ENCODE measurements at places on chromosomes 3 and 15. TPM values are rescaled to one million over a fixed set of nuclear protein-coding genes. Genes with fewer than 3 reads are reported as not detected.

DNA sequence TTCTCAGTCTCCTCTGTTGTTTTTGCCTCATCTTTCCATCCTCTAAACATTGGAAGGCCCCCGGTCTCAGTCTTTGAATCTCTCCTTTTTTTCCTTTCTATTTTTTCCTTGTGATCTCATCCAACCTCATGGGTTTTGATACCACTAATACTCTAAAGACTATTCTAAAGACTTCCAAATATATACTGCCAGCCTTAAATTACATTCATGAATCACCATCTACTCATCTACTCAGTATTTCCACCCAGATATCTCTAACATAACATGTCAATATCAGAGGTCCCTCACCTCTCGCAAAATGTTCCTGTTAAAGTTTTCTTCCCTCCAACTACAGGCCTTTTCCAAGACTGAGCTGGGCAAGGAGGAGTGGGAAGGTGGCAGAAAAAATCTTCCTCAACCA, 282.5 kb upstream of the TTC14 start:
- no peak overlapping the region for H3K27ac ChIP-seq
- H3K4me1 ChIP-seq = no peaks in the 10 kb centered on the region
- no peaks in the 10 kb centered on the region for H3K36me3 ChIP-seq
- H3K27me3 ChIP-seq = no peaks in the 10 kb centered on the region

- H3K4me1 ChIP-seq = peaks cover 6% of the 10 kb centered on the region
- no peak for DNase-seq
- H3K4me3 ChIP-seq = no peak overlapping the region
- H3K27ac ChIP-seq = no peak overlapping the region
- H3K27me3 ChIP-seq = no peaks in the 10 kb centered on the region
These were observed 6.2 kb upstream of the CCNL1 start for GRCh38 chr3:157166115-157166514.

- H3K36me3 ChIP-seq = no peaks in the 10 kb centered on the region
- no peak overlapping the region for H3K27ac ChIP-seq
- H3K27me3 ChIP-seq = no peaks in the 10 kb centered on the region
- H3K4me1 ChIP-seq = peaks cover 20% of the 10 kb centered on the region
- no peak overlapping the region for H3K4me3 ChIP-seq
These were observed 106.5 kb downstream of the ASB7 start for GRCh38 chr15:100708916-100709315.

GRCh38 chr15:29688506-29689286, 133.6 kb downstream of the TJP1 start:
- H3K27ac ChIP-seq = no peak overlapping the region
- no peaks in the 10 kb centered on the region for H3K4me1 ChIP-seq
- H3K4me3 ChIP-seq = no peak overlapping the region
- H3K27me3 ChIP-seq = no peaks in the 10 kb centered on the region

GRCh38 chr15:99409097-99409473, 156.7 kb upstream of the MEF2A start:
- peak overlapping the region; percentile 42 for H3K27ac ChIP-seq
- H3K27me3 ChIP-seq = no peaks in the 10 kb centered on the region
- DNase-seq = peak; percentile 86
- H3K36me3 ChIP-seq = no peaks in the 10 kb centered on the region
- H3K4me1 ChIP-seq = peaks cover 22% of the 10 kb centered on the region

DNA sequence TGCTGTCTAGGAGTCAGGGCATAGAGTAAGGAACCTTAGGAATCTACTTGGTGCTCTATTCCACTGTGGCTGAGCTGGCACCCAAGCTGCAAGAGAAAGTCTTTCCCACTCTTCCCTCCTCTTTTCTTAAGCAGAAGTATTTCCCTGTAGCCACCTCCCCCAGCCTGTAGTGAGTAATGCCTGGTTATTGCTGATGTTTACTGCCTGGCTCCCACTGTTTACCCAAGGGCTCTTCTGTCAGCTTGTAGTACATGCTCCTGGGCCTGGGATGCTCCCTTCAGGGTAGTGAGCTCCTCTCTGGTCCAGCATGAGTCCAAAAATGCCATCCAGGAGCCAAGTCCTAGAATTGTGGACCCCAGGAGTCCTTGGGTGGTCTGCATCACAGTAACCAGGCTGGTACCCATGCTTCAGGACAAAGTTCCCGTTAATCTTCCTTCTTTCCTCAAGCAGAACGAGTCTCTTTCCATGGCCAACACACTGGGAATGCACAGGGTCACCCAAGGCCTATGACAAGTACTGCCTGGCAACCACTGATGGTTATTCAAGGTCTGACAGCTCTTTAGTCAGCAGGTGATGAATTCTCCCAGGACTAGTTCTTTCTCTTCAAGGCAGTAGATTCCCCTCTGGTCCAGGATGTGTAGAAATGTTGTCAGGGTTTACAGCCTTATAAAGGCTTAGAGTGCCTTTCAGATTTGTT, 17.6 kb downstream of the GALK2 start:
- H3K4me1 ChIP-seq = peaks cover 9% of the 10 kb centered on the region
- H3K36me3 ChIP-seq = no peaks in the 10 kb centered on the region
- H3K27me3 ChIP-seq = no peaks in the 10 kb centered on the region

DNA sequence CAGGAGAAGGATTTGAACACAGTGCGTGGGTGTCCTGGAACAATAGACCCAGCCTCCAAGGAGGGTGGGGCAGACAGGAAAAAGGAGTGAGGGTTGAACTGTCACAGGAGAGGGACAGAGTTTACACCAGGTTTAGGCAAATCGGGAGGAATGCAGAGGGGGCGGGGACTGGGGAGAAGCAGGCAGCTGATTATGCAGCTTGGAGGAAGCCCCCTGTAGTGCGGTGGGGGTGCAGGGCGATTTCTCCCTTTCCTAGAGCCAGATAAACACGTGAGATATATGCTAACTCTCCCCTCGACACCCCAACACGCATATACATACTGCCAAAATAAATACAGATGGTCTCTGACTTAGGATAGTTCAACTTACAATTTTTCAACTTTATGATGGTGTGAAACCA, 108.6 kb upstream of the PRR20G start:
- no peaks in the 10 kb centered on the region for H3K36me3 ChIP-seq
- H3K4me1 ChIP-seq = no peaks in the 10 kb centered on the region
- no peak overlapping the region for H3K4me3 ChIP-seq

DNA sequence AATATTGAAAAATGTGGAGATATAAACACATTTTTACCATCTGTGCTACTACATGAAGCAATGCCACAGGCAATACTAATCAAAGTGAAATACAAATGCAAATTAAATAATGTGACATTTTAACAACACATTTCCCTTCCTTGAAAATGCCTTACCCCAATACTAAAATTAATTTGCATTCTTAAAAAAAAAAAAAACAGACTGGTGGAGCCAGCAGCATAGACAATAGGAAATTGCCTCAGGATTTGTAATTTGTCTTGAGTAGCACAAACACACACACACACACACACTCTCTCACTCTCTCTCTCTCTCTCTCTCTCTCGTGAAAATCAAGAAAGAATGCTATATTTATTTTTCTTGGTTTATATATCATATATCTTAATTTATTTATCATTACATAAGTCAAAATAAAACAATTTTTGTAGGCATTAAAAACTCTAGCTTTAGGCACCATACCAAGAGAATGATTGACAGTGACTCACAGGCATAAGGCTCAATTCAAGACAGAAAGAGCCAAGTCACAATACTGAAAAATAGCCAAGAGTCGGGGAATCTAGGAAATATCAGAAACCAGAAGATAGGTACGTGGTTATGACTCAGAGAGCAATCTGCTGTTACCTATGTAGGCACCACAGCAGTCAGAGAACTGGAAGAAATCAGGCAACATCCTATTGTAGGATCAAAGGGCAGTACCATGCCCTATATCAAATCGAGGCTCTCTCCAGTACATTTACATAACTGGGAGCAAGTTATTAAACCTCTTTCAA, 23.0 kb downstream of the SUCNR1 start:
- peaks cover 5% of the 10 kb centered on the region for H3K4me1 ChIP-seq
- H3K27ac ChIP-seq = no peak overlapping the region
- H3K27me3 ChIP-seq = no peaks in the 10 kb centered on the region
- no peaks in the 10 kb centered on the region for H3K36me3 ChIP-seq

DNA sequence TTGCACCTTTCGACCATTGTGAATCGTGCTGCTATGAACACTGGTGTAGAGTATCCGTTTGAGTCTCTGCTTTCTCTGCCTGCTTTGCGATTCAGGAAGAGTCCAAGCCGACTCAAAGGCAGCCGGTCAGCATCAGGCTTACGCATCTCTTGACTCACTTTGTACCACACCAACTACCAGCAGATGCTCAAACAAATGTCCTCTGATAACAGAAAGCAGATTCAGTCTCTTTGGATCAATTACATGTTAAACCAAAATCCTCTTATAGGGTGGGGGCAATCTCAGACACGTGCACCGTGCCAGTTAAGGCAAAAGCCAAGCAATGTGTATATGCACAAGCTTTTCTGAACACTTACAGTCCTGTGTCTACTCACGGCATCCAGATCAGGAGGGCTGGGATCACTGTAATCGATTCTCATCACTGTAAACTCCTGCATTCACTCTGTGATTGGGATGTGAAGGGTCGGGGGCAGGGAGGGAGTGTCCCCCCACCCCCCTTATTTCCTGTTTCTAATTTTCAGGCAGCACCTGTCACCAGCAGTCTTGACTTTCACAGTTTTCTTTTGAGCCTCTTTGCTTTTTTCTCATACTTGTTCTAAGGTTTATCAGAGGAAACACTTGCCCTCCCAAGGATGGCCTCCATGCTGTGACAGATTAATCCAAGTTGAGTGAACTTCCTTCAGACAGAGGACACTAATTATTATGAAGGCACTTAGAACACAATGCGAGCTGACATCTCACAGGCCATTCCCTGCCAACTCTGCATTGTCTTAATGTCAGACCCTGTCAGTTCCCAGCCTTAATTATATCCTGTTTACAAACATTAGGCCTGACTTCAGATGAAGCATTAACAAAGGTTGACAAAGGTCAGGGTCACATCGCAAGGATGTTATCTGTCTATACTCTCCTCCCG, 153.5 kb downstream of the MECOM start:
- no peak overlapping the region for H3K27ac ChIP-seq
- DNase-seq = no peak
- H3K27me3 ChIP-seq = no peaks in the 10 kb centered on the region
- H3K4me1 ChIP-seq = no peaks in the 10 kb centered on the region
- H3K4me3 ChIP-seq = no peak overlapping the region
- H3K36me3 ChIP-seq = no peaks in the 10 kb centered on the region

DNA sequence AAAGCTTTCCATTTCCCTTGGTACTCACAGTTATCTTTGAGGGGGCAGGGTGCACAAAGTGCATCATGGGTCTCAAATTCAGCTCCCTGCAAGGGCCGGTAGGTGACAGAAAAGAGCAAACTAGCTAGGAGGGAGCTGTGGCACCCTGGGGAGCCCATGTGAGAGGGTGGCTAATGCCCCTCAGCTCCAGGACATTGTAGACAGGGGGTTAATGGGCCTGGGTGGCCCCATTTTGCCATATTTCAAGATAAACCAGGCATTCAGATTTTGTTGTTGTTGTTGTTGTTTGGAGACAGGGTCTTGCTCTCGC, 3.7 kb upstream of the SLC6A6 start:
- H3K4me3 ChIP-seq = no peak overlapping the region
- no peaks in the 10 kb centered on the region for H3K36me3 ChIP-seq
- no peak overlapping the region for H3K27ac ChIP-seq
- DNase-seq = no peak
- H3K27me3 ChIP-seq = no peaks in the 10 kb centered on the region

DNA sequence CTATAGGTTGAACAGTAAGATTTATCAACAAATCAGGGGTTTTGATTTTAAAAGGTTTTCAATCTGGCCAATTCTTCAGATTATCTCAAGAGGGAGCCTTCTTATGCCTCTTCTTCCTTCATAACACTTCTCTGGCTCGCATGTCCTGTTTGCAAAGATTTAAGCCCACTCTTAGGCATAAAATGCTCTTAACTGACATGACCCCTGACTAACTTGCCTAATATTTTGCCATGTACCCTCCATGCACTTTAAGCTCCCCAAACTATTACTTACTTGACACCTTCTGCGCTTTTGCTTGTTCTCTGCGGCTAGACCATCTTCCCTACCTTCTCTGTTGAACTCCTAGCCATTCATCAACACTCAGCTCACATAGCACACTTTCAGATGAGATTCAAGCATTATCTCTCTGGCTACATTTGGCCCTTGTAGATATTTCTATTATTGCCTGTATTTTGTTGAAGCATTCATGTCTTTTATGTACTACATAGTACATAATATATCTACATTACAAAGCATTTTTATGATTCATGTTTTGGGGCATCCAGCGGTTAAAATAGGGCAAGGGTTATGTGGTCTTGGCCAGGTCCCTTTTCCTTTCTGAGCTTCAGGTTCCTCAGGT, 1.0 kb upstream of the ARIH1 start:
- H3K36me3 ChIP-seq = no peaks in the 10 kb centered on the region
- H3K27me3 ChIP-seq = no peaks in the 10 kb centered on the region
- H3K4me1 ChIP-seq = peaks cover 37% of the 10 kb centered on the region
- H3K4me3 ChIP-seq = peak overlapping the region; percentile 92
- no peak for DNase-seq
- H3K27ac ChIP-seq = peak overlapping the region; percentile 100

DNA sequence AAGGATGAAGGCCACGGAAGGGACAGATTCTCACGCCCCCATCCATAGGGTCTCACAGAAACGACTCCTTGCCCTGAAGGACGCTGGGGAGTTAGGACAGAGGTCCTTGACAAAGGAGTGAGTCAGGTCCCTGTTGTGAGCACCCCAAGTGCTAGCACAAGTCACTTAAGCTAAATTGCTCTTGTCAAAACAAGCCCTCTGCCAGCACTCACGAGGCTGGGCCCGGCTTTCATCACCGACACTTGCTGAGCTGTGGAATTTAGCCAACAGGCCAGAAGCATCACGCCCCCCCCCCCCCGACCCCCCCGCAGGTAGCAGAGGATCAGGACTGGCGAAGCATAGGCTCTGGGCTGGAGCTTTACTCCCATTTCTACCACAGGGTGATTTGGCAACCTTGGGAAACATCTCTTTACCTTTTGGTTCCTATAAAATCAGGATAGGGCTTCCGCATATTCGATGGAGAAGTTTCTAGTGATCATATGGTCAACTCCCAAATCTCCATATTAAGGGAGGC, 75.4 kb downstream of the ADCY5 start:
- no peak overlapping the region for H3K27ac ChIP-seq
- H3K36me3 ChIP-seq = no peaks in the 10 kb centered on the region
- H3K27me3 ChIP-seq = no peaks in the 10 kb centered on the region
- peaks cover 11% of the 10 kb centered on the region for H3K4me1 ChIP-seq
- H3K4me3 ChIP-seq = no peak overlapping the region

GRCh38 chr15:44710236-44711095, 657 bp downstream of the PATL2 start:
- no peaks in the 10 kb centered on the region for H3K27me3 ChIP-seq

The TBL1XR1 gene
- total RNA-seq = 80.5 TPM

The GNB5 gene
- 48.6 TPM for total RNA-seq

The LRRC49 gene
- total RNA-seq = 8.8 TPM

The COX17 gene
- total RNA-seq = 27.3 TPM

The PTH1R gene
- 13.0 TPM for total RNA-seq

The CD276 gene
- 78.1 TPM for total RNA-seq

The SLCO2A1 gene
- 40.3 TPM for total RNA-seq

The IL16 gene
- total RNA-seq = 19.9 TPM

The DCBLD2 gene
- 36.1 TPM for total RNA-seq

The HRG gene
- 0.25 TPM for total RNA-seq

The SIDT1 gene
- total RNA-seq = 44.0 TPM

The ARPP21 gene
- not detected for total RNA-seq

Data from vagina (tissue), 2 donors.